CD4-positive, alpha-beta T cell (primary cell): ENCODE measurements at places on chromosomes 12 and 14. TPM values are rescaled to one million over a fixed set of nuclear protein-coding genes. Genes with fewer than 3 reads are reported as not detected.

The TAS2R7 gene
- total RNA-seq: not detected

The DEPDC4 gene
- total RNA-seq: 0.50 TPM

The GDF11 gene
- 4.4 TPM for total RNA-seq

The NYNRIN gene
- total RNA-seq: 0.25 TPM

The GPR84 gene
- 0.27 TPM for total RNA-seq

The KIF26A gene
- total RNA-seq: 0.31 TPM

The TMEM233 gene
- total RNA-seq: not detected

The CS gene
- total RNA-seq: 145 TPM

The KCNMB4 gene
- 0.53 TPM for total RNA-seq

The YLPM1 gene
- 87.2 TPM for total RNA-seq

The GNB3 gene
- 0.85 TPM for total RNA-seq

The IL22 gene
- not detected for total RNA-seq

The TRHDE gene
- total RNA-seq: not detected

The SLC17A8 gene
- not detected for total RNA-seq

The RERG gene
- not detected for total RNA-seq

The KLRC2 gene
- total RNA-seq: not detected

The MYF5 gene
- not detected for total RNA-seq

The CYP46A1 gene
- 0.11 TPM for total RNA-seq

The NTN4 gene
- 0.47 TPM for total RNA-seq

The DPPA3 gene
- not detected for total RNA-seq

The ISCA2 gene
- 22.5 TPM for total RNA-seq

The SLC7A8 gene
- total RNA-seq: 0.80 TPM

The VRTN gene
- total RNA-seq: not detected

The BHLHE41 gene
- total RNA-seq: not detected

The SERPINA9 gene
- not detected for total RNA-seq

The TPH2 gene
- total RNA-seq: not detected

The DLK1 gene
- total RNA-seq: not detected

The DENND5B gene
- total RNA-seq: 0.25 TPM

The CLEC2A gene
- total RNA-seq: not detected

The IQSEC3 gene
- total RNA-seq: not detected

The SLCO1A2 gene
- not detected for total RNA-seq

The CD27 gene
- 42.7 TPM for total RNA-seq

The JAG2 gene
- total RNA-seq: 1.3 TPM

The OR11H7 gene
- total RNA-seq: not detected

The FBLN5 gene
- 1.2 TPM for total RNA-seq

The C12orf54 gene
- total RNA-seq: not detected

The NFATC4 gene
- total RNA-seq: not detected

The SLC8A3 gene
- not detected for total RNA-seq

The ARMH4 gene
- total RNA-seq: not detected

The PLEKHH1 gene
- total RNA-seq: 0.53 TPM

The DTX1 gene
- total RNA-seq: 14.2 TPM

The PDZRN4 gene
- not detected for total RNA-seq

The ANO2 gene
- total RNA-seq: not detected

The PAPLN gene
- total RNA-seq: 0.05 TPM

The CEBPE gene
- total RNA-seq: not detected

The COCH gene
- total RNA-seq: not detected

The CCDC196 gene
- not detected for total RNA-seq

The IFI27L2 gene
- total RNA-seq: 22.2 TPM

The GPR137C gene
- total RNA-seq: 0.19 TPM

The KLRC3 gene
- total RNA-seq: not detected

The UNC119B gene
- total RNA-seq: 10.7 TPM
